ENCODE measurements at places on chromosomes 2 and 18.

DNA sequence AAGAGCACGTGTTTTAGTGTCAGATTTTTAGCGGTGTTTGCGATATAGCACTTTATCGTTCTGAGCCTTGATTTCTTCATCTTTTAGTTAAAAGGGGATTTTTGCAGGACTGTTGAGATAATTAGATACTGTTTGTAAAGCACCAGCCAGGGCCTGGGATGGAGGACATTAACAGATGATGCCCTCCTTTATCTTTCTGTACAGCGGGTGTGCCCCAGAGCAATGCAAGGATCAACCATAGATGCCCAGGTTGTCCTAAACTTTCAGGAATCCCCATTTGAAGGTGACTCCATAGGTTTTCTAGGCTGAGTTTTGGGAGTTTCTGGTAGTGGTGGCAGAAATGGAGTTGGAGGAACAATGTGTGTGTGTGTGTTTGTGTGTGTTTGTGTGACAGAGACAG is 97.0 kb upstream of the SPRED2 start:
- no peak for DNase-seq

DNA sequence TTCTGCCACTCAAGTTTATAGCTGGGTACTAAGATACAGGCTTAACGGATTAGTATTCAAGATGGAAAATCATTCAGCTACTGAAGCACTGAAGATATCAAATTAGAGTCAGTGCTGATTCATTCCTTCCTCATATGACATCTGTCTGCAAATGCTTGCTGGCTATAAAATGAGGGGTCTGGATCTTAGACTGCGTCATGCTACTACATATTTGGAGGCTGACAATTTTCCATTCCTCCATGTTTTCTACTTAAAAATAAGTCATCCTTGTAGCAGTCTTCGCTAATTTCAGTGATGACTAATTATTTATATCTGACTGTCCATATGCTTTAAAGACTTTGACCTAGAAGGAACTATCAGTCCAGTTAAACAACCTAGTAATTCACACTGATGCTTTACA is 233.4 kb downstream of the RIT2 start:
- DNase-seq, result no peak

GRCh38 chr2:24482972-24483300 is 8.1 kb upstream of the NCOA1 start:
- no peak for DNase-seq

DNA sequence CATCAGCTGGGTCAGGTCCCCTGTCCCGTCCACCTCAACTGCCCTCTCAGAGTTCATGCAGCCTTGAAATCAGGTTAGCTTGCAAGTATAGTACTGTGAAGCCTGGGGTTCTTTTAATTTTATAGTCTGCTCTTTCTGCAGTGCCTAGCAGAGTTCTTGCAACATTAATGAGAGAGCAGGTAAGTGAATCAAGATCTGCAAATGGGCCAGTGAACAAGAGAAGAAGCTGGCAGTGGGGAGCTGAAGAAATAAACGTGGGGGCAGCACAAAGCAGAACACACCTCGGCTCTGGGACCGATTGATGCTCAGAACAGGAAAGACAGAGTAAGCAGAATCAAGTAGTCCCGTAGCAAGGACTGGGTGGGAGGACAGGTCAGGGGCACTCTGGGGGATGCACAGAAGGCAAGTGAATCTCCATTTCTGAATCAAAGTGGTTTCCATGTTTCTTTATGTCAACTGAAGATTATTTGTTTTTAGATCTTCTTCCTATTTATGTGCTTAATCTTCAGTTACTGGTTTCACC is 675.5 kb downstream of the RNF144A start:
- no peak for DNase-seq

- no peak for DNase-seq
Observed at GRCh38 chr2:128485761-128486639, 167.3 kb upstream of the HS6ST1 start.

DNA sequence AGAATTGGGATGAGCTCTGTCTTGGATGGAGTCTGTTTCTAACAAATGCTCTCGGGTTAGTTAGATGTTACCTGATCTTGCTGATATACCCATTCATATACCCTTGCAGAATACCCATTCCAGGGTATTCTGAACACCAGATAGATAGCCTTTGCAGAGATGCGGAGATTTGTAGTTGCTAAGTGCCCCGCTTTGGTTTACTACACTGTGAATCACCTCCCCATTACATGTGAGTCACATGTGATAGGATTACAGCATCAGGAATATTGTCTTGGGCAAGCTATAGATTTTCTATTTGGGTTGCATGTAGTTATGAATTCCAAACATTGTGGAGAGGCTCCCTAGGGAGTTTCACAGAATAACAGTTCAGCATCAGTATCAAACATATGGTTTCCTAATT is 3.8 kb downstream of the VSNL1 start:
- DNase-seq, result no peak

- DNase-seq, result no peak
Observed at GRCh38 chr2:104944495-104944894, 90.6 kb downstream of the POU3F3 start.

DNA sequence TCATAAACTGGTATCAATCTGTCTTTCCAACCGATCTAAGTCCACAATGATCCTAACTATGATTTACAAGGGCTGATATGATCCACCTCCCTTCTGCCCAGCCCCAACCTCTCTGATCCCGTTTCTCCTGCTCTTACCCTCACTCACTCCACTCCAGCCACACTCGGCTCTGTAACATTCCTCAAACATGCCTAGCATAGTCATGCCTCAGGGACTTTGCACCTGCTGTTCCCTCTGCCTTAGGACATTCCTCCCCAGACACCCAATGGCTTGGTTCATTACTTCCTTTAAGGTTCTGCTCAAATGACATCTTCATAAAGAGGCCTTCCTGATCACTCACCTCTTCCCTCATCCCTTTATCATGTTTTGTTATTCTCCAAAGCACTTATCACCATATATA is 9.2 kb downstream of the DUSP11 start:
- DNase-seq, result no peak

- no peak for DNase-seq
Observed at GRCh38 chr18:66495844-66496243, 108.0 kb downstream of the CDH19 start.

DNA sequence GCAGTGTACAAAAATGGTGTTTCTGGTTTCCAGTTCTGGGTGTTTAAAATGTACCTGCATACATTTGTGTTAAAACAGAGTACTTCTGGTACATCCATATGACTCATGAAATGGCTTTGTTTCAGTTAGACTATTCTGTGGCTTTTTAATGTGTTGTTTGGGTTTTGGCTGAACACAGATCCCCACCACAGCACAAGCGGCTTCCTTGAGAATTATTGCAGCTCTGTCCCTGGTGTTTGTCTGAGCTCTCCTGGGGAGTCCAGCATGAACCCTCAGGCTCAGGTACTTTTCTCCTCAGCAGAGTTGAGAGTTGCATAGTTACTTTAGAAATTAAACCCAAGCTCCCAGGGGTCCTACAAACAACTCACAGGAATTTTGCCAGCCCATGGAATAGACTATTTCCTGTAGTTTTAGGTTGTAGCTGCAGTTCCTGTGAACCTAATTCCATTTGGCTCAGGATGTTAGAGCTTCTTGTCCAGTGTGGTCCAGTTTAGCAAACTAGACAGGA is 64.8 kb upstream of the EML6 start:
- no peak for DNase-seq

DNA sequence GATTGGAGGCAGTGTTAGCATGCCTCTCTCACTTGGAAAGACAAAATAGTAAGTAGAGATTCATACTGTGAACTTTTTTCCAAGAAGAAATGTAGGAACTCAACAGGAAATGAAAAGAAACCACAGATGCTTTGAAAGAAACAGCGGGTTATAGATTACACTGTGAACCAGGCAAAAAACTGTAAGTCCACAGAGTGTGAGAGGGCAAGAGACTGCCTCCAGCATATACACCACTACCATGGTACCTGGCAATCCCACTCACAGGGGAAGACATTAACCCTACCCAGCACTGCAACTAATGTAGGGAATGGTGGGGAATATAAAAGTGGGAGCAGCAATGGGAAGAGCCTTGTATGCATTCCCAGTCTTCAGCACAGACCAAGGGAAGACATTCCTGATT is 150.6 kb upstream of the GALNT5 start:
- DNase-seq, result no peak

GRCh38 chr2:66427300-66427699 is 7.6 kb upstream of the MEIS1 start:
- DNase-seq, result no peak

DNA sequence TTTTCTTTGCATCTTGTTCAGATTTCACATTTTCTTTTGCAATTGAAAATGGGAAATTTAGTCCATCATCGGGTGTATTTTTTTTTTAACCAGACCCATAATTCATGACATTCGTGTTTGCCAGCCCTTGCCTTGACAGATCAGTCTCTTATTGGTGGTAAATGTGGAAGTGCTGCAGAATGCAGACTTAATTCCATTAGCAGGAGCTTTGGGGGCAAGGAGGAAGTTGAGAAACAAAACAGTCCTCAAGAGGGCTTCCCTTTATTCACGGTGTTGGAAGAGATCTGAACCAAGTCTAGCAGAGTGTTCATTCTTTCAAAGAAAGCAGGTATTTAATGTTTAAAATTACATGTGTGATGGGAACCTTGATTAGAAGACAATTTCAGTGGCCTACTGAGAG is 16.6 kb upstream of the RPE start:
- DNase-seq, result no peak

- DNase-seq, result no peak
Observed at GRCh38 chr2:159108181-159108893, 139.9 kb downstream of the TANC1 start.

- DNase-seq, result no peak
Observed at GRCh38 chr2:146258071-146258470, 1586.8 kb upstream of the ACVR2A start.
